ENCODE measurements at places on chromosomes 2 and 18.

- no peak for DNase-seq
Observed at GRCh38 chr2:63052411-63053080, 1.9 kb downstream of the OTX1 start.

DNA sequence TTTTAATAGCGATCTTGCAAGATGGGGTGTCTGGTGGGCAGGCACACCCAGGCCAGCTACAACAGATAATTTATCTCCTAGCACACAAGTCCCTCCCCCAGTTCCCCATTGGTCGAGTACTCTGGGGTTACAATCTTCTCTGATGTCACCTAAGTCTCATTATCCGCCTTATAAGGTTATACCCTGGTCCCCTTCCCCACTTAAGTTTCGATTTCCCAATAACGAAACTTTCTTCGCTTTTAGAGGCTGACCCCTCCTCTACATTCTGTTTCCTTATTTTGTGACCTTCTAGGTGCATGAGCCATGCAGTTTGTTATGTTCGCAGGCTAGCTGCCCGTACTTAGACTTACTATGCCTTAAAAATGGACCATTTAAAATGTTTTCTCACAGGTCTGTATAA lies 180.1 kb downstream of the CAPN13 start:
- DNase-seq: no peak

DNA sequence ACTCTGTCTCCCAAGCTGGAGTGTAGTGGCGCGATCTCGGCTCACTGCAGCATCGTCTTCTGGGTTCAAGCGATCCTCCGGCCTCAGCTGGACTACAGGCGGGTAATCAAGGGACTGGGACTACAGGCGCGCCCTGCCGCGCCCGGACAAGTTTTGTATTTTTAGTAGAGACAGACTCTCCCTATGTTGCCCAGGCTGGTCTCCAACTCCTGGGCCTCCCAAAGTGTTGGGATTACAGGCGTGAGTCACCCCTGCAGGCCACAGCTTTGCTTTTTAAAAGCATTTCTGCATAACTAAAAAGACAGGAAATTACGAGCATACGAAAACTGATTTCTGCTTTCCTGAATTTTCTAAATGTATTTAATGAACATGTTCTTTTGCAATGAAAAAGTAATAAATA lies 916 bp upstream of the OSBPL1A start:
- no peak for DNase-seq

DNA sequence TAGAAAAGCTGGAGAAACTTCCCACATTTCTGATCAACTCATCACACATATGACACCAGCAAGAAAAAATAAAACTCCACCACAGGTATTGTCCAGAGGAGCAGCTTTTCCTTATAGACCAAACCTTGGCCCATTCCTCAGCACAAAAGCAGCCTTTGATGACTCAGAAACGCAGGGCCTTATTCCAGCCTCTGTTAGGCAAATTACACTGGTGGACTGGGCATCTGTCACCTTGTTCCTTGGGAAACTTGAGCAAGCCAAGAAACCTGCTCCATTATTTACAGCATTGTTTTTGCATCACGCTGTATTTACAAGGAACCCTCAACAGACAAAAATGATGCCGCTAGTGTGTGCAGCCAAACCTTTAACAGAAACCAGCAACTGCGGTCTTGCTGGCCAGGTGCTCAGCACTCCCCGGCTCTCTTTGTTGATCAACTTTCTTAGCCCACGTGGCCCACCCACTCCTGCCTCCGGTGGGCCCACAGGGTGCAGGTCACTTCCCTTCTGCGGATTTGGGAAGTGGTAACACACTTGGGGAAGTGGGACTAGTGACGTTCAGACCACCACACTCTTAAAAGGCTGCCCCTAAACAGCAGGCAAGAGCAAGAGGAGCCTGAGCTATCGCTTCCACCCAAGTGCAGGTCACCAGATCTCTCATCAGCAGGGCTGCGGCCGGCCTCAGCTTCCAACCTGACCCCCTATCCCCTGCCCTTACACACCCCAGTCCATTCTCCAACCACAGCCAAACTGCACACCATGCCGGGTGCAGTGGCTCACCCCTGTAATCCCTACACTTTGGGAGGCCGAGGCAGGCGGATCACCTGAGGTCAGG lies 1.5 kb downstream of the AP1S3 start:
- no peak for DNase-seq

DNA sequence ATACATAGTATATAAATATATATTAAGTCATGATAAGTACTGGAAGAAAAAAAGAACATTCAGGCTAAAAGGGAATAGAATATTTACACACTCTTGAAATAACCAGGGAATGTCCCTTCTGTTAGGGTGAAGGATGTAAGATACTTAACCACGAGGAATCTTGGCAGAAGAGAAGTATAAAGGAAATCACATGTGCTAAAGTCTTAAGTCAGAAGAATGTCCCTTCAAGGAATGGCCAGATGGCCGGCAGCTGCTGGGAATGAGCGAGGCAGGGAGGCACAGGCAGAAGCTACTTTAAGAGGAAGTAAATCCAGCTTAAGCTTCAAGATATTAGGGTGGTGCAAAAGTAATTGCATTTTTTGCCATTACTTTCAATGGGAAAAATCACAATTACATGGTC lies 5.5 kb downstream of the CCDC102B start:
- DNase-seq: no peak

DNA sequence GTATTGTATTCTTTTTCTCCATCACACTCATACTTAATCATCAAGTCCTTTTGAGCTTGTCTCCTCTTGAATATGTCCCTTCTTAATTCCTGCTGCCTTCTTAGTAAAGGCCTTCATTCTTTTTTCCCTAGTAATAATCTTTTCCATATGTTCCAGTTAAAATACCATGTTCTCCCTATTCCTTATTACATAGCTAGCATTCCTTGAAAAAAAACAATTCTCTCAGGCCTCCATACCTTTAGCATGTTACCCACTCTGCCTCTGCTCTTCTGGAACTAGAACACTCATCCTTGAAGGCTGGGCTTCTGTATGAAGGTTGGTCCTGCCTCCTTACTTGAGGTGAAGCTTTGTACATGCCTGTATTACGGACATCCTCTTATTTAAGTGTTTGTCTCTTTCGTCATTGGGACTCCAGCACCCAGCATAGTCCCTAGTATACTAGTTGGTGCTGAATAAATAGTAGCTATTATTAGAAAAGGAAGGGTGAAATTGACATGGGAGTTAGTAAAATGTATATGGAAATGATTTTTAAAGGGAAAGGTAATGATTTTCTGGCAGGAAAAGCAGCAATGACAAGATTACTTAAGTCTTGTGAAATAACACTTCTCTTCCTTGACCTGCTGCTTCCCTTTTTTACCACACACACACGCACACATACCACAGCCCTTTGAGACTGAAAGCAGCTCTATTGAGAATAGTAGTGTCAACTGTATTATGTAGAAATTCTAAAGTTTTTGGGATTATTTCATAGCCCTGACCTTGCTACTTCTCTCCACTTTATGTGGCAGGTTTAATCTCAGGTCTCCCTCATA lies 45.6 kb downstream of the REL start:
- no peak for DNase-seq

DNA sequence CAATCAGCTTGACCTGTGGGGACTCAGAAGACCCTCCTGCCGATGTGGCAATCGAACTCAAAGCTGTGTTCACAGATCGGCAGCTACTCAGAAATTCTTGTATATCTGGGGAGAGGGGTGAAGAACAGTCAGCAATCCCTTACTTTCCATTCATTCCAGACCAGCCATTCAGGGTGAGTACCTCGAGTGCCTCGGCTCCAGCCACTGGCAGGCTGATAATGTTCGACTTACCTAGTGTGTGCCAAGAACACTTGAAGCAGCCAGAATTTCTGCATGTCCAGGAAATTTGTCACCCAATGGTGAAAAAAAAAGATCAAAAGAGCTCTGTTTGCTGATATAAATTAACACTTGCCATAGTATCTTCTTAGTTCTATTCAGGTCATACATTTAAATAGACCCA lies 2.3 kb downstream of the LGALSL start:
- DNase-seq: no peak

GRCh38 chr2:78979380-78980151 lies 45.9 kb upstream of the REG3G start:
- no peak for DNase-seq

DNA sequence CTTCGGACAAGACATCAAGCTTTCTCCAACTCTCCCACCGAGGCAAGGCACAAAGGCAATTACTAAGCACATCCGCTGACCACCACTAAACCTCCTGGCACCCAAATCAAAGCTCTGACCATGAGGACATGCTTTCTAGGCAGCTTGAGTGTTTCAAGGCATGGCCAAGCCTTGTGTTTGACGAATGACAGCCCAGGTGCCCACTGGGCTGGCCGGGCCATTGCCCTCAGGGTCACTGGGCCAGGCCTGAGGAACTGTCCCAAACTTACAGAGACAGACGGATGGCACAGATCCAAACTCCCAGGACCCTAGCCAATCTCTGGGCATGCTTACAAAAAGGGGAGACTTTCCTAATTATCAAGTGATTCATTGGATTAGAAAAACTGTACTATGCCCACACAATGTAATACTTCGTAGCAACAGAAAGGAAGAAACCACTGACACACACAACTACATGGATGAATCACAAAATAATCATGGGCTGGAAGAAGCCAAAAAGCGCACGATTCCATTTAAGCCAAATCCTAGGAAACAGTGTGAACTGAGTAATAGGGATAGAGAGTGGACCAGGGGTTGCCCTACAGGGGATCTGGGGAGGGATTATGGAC lies 20.2 kb downstream of the CRACDL start:
- no peak for DNase-seq

GRCh38 chr2:157318884-157319283 lies 6.7 kb downstream of the ERMN start:
- DNase-seq: no peak

DNA sequence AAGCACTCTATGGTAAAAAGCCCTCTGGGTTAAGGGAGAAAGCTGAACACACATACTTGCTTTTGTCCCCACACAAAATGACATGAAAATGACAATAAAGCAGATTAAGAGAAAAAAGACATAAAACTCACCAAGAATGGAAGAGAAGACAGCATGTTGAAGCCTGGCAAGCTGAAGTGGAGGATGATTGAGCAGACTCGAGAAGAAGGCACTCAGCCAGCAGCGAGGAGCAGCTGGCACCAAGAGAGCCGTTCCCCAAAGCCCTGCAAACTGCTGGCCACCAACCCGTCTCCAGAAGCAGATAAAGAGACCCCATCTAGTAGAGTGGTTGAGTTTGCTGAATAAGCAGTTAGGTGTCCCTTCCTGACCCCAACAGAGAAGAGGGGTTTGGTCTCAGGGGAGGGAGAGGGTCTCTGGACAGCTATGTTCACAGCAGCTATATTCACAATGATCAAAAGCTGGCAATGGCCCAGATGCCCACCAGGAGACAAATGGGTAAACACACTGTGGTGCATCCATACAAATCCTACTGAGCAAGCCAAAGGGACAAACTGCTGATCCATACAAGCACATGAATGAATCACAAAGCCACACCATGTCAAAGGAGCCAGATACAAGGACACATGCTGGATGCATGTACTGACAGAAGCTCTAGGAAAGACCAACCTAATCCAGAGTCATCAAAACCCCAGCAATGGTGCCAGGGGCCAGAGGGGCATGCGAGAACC lies 36.9 kb downstream of the FAM168B start:
- DNase-seq: no peak

DNA sequence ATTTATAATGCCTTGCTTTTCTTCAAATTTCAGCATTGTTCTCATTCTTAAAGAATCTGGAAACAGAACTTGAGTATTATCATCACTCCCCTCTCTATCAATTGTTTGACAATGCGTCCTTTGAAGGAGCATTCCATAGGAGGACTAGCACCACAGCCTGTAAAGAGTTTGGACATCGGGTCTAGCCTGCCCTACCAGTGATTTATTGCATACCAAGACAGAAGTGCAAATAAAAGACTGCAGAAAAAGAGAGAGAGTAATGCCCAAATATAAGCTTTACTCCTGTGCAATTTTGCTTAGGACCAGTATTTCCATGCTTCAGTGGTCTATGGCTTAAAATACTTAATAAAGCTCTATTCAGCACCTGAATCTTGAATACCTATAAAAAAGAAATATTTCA lies 55.4 kb upstream of the MAP2 start:
- no peak for DNase-seq

DNA sequence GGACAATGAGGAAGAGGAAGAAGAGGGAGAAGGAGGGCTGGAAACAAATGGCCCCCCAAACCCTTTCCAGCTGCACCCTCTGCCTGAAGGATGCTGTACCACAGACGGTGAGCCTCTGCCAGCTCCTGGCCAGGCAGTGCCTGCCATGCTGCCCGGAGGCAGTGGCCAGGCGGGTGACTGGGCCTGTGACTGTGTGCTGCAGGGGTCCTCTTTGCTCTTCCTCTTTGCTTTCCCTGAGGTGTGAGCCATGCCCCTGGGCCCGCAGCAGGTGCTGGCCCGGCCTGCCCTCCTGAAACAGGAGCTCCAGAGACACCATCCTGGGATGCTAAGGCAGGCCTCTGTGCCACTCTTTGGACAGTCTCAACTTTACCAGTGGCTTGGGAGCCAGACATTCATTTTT lies 28.6 kb downstream of the GREB1 start:
- no peak for DNase-seq

DNA sequence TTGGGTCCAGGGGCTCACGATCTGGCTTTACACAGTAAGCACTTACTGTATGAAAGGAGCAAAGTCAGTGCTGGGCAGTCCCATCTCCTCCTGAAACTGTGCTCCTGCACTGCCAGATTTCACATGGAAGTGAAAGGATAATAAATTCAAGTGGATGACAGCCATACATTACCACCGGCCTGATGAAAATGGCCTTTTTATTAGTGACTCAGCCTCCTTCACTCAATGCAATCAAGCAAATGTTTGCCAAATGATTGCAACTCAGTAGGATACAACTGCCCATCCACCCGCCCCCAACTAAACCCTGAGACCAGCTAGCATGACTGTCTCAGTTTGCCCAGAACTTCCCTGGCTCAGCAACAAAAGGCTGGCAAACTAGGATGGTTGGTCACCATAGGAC lies 77.1 kb downstream of the MYO5B start:
- DNase-seq: no peak

- DNase-seq: no peak
Observed at GRCh38 chr2:151033271-151034248, 228.1 kb downstream of the RBM43 start.

DNA sequence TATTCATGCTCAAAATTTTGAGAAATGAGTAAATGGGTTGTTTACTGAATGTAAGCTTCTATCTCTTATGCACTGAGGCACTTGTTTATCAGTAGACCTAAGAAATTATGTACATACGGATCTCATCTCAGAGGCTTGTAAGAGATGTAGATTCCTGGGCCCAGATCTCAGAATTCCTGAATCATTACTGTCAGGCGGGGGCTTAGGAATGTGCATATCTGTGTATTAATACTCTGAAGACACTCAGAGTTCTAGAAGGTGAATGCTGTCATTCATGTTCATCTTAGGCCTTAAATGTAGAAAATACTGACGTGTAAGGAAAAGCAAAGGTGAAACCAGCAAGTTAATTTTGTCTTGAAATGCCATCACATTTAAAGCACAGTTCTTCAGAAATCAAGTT lies 169.6 kb downstream of the FMNL2 start:
- no peak for DNase-seq

All from SHP77 treated with DMSO at 0.1 percent for 48 hours (cell line).